ENCODE measurements at places on chromosomes 13 and 19.
A peak's percentile ranks its signal among the peaks of the same experiment; 100 is the strongest.

GRCh38 chr19:30304540-30304939 is 67.6 kb upstream of the ZNF536 start:
- DNase-seq, result no peak

- DNase-seq, result no peak
These were observed 398.2 kb upstream of the NBEA start for GRCh38 chr13:34543836-34544235.

DNA sequence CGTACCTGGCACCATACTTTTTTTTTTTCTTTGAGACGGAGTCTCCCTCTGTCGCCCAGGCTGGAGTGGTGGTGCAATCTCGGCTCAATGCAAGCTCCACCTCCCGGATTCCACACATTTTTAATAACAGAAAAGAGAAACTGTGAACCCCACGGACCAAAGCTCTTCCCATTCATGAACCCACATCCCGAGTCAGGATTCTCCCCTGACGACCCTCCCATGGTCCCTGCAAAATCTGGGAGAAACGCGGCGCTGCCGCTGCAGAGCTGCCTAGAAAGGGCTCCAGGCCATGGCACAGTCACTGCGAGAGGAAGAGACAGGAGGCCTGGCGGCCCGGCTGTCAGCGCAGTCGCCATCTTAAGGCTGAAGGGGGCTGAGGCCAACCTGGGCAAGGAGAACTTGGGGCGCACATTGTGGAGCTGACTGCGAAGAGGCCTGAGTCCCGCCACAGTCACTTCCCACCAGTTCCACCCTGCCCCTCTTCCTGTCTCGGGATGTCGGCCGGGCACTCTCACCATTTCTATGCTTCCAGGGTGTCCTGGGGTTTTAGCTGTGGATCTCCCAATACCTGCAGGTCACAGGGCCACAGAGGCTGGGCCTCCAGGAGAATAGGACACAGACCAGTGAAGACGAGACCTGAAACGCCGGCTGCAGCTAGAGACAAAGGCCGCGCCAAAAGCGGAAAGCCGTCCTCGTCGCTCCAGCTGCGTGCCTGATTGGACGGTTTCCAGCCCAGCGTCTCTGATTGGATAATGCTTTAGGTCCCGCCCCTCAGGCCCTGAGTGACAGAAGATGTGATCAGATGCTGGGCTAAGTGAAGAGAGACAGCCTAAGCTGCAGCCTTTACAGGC is 71.0 kb downstream of the ZNF486 start:
- no peak for DNase-seq

DNA sequence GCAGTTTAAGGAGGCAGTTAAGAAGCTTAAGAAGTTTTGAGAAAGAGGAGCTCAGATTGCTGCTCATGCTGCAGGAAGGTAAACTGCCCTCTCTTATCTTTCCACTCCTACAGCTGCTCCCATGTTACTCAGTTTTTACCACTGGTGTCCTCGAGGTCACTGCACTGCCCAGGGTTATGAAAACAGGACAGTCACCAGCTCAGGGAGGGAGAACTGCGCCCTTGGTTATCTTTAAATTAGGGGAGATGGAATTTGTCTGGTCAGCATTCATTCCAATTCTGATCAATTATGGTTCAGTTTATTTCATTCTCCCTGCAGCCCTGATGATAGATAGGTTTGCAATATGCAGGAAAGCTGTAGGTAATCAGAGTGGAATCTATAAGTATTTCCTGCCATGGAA is 10.8 kb upstream of the SLC46A3 start:
- DNase-seq, result no peak

DNA sequence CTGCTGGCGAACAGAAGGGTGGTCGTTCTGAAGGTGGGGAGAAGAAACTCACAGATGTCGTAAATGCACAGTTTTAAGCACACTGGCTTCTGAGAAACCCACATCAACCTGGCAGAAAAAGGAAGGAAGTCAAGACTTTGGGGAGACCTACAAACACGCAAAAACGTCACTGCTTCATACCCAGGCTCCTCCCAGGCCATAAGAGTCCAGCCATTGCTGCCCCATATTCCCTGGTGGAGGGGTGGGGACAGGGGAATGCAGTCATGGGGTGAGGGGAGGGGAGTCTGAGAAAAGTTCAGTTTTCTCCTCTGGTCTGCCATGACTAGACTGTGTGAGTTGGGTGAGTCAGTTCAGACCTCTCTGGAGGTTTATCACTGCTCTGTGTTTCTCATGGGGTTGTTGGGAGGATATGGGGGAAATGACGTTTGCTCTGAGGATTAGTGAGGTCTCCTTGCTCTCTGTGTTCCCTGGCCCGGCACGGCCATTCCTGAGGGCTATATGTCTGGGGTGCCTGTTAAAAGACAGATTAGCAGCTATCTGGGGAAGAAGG is 139.0 kb downstream of the FLT1 start:
- DNase-seq, result peak; percentile 81

- DNase-seq, result peak; percentile 58
These were observed 7.6 kb downstream of the GPR32 start for GRCh38 chr19:50777830-50778303.

- no peak for DNase-seq
These were observed 28.6 kb upstream of the EID2 start for GRCh38 chr19:39568604-39569003.

DNA sequence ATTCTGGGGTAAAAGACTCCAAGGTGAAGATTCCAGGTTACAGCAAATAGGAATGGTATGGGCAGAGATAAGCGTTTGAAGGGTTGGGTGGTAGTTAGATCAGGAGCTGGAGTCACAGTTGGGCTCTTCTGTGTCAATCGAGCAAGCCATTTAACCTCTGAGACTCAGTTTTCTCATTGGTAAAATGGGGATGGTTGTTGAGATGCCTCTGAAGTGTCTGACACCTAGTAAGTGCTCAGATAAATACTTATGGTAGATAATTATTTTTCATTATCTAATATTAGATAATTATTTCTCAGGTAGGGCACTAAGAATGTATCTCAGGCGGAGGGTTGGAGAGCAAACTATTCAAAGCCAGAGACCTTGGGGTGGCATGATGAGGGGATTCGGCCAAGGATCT is 7.8 kb downstream of the LTBP4 start:
- no peak for DNase-seq

GRCh38 chr19:55592391-55593090 is 6.8 kb downstream of the FIZ1 start:
- no peak for DNase-seq

- DNase-seq, result no peak
These were observed 1080.6 kb downstream of the PCDH17 start for GRCh38 chr13:58712191-58712590.

- no peak for DNase-seq
These were observed 1670.6 kb upstream of the PCDH20 start for GRCh38 chr13:63086286-63086685.

- DNase-seq, result peak; percentile 74
These were observed 15.3 kb downstream of the CDX2 start for GRCh38 chr13:27953676-27954405.

DNA sequence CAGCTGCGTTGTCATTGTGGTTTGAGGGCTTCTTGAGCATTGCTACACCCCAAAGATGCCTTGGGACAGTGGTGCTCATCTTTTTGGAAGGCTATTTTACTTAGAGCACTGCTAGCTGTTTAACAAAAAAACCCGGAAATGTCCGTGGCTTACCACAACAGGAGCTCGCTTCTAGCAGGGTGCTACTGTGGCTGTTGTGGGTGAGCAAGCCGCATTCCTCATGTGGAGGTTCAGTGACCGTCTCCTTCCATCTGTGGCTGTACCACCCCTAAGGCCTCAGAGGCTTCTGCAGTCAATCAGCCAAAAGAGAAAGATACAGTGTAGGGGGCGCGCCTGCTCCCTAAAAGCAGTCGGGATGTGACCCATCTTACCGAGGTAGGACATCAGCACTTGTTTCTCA is 1004.2 kb downstream of the UQCRFS1 start:
- DNase-seq, result peak; percentile 91

DNA sequence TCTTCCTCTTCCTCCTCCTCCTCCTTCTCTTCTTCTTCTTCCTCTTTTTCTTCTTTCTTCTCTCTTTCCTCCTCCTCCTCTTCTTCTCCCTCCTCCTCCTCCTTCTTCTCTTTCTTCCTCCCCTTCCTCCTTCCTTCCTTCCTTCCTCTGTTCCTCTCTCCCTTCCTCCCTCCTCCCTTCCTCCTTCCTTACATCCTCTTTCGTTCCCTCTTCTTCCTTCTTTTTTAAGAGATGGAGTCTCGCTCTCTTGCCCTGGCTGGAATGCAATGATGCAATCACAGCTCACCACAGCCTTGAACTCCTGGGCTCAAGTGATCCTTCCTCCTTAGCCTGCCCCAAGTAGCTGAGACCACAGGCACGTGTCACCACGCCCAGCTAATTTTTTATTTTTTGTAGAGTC is 13.2 kb downstream of the EHD2 start:
- DNase-seq, result peak; percentile 92

DNA sequence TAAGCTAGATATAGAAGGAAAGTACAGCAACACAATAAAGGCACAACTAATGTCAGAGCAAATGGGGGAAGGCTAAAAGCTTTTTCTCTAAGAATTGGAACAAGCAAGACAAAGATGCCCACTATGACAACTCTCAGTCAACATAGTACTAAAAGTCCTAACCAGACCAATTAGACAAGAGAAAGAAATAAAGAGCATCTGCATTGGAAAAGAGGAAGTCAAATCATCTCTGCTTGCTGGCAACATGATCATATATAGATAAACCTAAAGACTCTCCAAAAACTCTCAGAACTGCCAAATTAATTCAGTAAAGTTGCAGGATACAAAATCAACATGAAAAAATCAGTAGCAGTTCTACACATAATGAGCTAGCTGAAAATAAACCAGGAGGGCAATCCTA is 542.0 kb downstream of the DIAPH3 start:
- peak; percentile 38 for DNase-seq

- DNase-seq, result peak; percentile 99
These were observed 471.5 kb downstream of the TSHZ3 start for GRCh38 chr19:30877661-30878113.

- no peak for DNase-seq
These were observed 1718.9 kb upstream of the MIR17HG start for GRCh38 chr13:89628567-89628966.

DNA sequence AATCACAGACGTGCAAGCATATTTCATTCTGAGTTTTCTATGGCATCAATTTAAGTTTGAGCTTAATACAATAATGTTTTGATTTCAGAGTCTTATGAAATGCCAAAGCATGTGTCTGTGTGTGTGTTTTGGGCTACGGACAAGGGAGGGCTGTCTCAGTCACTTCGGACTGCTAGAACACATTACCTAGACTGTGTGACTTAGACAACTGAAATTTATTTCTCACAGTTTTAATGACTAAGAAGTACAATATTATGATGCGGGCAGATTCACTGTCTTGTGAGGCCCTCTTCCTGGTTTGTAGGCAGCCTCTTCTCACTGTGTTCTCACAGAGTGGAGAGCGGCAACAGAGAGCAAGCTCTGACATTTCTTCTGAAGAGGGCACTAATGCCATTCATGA is 1202.0 kb downstream of the EFNB2 start:
- no peak for DNase-seq

- DNase-seq, result peak; percentile 82
These were observed 22.8 kb upstream of the ITM2B start for GRCh38 chr13:48210178-48210577.

DNA sequence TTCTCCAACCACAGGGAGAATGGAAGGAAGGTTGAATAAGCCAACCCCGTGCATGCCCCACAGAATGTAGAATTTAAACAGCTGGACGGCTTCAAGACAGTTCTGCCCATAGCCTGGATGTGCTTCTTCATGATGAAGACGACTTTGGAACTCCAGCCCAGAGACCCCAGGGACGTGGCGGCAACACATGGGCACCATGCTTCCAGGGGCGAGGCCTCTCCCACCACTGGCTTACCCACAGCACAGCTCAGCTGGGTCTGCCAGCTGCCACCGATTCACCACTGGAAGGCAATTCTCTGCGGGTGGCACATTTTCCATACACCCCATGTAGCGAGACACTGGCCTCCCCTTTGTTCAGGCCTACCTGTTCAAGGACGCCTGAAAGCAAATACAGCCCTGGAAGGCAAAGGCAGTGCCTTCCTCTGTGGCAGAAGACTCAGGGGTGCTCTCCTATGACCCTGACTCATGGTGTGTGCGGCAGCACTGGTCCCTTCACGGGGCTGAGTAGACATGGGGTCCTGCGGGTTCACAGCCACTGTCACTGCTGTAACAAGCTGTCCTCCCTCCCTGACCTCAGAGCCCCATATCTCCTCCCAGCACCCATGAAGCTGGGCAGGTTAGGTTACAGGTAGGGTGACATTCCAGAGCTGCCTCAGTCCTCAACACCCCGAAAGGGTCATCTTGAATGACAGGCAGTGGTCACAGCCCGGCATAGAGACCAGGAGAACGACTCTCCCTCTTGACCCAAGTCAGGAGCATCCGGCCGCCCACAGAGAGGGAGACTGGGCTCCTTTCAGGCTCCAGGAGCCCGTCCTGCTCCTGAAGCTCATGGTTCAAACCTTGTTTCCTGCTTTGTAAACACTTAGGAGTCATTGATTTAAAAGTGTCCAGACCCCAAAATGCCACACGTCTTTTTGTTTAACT is 72.7 kb downstream of the SPACA7 start:
- DNase-seq, result no peak

DNA sequence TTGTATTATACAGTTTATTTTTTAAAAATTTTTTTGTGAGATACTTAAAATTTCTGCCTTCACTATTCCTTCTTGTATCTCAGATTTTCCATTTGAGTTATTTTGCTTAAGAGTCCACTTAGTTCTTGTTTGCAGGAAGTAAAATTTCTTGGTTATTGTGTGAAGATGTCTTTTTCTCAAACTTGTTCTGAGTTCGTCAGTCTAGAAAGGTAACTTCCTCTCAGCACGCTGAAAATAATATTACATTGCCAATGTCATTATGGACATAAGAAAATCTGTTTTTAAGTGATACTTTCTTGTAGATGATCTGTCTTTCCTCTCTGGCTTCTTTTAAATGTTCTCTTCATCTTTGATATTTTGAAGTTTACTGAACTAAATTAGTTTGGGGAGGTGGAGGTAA is 731.7 kb upstream of the GPC6 start:
- no peak for DNase-seq

DNA sequence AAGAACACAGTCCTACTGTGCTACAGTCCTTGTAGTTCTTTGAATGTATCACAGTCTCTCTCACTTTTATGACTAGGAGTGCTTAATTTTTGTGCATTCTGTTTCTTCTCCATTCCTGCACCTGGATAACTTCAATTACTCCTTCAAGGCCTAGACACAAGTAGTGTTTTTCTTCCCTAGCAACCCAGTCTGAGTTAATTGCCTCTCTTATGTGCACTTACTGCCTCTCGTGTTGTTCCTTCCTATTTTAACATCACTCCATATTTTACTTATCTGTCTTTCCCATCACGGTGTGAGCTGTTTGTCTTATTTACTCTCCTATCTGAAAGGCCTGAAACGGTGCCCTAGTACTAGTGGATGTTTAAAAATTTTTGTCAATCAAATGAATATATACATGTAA is 101.5 kb downstream of the HS6ST3 start:
- DNase-seq, result no peak

GRCh38 chr13:28316836-28317235 is 178.1 kb downstream of the FLT1 start:
- DNase-seq, result peak; percentile 81

- DNase-seq, result no peak
These were observed 391.0 kb upstream of the SLITRK5 start for GRCh38 chr13:87280139-87280538.

GRCh38 chr13:20258208-20258962 is 26.3 kb upstream of the GJB6 start:
- DNase-seq, result no peak
